ENCODE measurements at places on chromosomes 2 and 18.

DNA sequence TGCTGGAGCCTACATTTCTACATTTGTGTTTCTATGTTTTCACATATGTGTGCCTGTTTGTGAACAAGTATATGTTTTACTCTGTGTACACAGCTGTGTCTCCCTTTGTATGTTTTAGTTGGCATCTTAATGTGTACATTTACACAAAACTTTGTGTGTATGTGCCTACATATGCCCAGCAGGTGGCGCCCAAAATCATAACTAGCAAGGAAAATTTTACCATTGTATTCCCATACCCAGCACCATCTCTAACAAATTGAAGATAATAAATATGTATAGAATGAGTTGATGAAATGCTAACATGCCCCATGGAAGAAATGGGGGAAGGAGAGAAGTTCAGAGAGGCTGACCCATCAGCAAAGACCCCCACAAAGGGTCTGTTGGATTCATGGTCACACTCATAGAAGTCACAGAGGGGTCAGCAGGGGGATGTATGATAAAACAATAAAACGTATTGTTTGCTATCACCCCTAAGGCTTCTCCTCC is 48.1 kb downstream of the PKDCC start:
- DNase-seq = peak; percentile 86

DNA sequence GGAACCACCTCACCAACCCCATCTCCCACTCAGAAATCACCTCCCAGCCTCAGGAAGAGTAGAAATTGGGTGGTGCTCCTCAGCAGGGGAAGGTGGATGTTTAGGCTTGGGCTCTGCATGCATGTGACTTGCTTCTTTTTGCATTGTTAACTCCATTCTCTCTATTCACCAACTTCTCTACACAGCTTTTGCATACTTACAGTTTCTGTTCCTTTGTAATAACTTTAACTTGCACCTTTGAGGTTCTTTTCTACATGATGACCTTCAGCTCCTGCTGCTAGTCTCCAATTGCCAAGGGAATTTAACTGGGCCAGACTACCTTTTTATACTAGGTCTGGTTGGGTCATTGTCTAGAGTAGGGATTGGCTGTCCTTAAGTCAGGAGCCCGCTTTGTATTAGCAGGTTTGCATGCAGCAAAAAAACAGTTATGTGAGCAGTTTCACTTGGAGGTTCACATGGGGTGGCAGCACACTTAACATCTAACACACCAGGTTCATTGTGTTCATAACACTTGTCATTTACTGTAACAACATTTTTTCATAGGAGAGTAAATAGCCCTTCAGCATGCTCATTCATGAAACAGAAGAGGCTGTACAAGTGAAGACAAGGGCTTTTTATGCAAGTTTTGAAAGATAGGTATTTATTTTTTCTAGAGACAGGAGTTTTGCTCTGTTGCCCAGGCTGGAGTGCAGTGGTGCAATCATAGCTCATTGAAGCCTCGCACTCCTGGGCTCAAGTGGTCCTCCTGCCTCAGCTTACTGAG is 12.0 kb downstream of the MRPL35 start:
- DNase-seq = no peak

DNA sequence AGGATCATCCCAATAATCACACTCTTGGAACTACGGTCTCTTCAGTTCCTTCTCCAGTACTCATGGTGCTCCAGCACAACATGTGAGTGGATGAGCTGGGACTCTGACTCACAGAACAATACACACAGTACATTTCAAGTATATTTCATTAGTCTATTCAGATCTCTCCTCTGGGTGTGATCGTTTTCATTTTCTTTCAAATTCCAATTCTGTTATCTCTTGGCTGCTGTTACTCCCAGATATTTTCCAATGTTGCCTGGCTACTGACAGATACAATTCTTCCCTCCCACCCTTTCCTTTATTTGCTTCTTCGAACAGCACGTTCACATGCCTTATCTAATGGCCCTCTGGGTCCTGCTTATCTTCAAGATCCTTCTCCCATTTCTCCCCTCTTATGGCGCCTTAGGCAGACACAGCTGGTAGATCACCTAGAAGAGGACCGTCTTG is 216.0 kb downstream of the ACKR3 start:
- no peak for DNase-seq

GRCh38 chr2:238787501-238787900 is 60.4 kb upstream of the TWIST2 start:
- DNase-seq = no peak

DNA sequence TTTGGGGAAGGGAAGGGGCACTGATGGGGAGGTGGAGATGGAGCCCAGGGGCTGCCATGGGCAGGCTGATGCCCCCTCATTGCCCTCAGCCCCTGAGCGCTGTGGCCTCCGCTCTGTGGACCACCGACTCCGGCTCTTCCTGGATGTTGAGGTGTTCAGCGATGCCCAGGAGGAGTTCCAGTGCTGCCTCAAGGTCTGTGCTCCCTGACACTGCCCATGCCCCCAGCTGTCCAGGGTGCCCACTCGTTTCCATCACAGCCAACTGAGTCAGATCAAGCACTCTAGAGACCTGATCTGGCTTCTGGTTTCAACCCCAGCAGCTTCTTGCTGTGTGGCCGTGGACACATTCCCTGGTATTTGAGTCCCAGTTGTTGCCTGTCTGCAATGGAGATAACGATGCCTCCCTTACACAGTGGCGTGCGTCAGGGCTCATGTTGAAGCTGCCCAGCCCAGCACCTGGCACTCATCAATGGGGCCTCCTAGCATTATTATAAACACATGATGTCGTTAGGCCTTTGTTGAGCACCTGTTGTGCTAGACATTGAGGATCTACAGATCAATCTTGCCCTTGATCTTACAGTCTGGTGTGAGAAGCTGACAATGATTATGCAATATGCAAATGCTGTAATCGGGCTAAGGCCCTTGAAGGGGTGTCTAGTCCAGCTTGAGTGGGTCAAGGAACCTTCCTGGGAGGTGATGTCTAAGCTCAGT is 14.4 kb downstream of the STK11IP start:
- DNase-seq = no peak

GRCh38 chr2:132252191-132252893 is 90.6 kb upstream of the ANKRD30BL start:
- no peak for DNase-seq

DNA sequence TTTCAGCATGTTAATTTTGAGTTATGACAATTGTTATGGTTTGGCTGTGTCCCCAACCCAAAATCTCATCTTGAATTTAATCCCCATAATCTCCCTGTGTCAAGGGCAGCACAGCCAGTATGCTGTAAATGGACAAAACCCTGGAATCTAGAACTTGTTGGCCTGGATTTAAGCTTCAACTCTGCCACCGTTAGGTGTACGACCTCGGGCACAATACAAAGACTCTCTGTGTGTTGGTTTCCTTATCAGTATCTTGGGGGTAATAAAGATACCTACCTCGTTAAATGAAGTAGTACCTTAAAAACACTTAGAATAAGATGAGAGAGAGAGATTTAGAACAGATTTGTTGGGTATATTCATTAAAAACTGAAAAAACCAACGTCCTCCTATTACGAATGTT is 106.5 kb downstream of the CDH19 start:
- no peak for DNase-seq

GRCh38 chr2:103977668-103978067 is 876.2 kb upstream of the POU3F3 start:
- DNase-seq = no peak

DNA sequence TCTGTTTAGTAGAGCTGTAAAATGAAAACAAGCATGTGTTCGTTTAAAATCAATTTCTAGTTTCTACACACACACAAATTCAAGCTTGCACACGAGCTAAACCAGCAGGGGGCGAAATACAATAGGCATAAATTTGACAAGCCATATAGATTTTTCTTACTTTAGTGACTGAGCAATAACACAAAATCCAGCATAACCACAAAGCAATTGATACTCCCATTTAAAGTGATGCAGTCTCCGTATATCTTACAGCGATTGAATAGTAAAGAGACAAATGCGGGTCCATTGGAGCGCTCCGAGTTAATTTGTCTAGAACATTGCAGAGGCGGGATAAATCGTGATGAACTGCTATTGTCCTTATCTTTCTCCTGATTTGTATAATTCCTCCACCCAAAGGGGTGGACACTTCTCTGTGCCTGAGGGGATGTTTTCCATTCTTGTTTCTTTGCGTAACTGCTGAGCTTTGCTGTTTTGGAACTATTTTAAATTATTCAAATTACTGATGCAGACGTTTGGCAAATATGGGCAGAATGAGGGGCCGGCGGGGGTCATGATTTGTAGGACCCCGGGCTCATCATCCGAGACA is 1.2 kb upstream of the AFTPH start:
- DNase-seq = peak; percentile 84

DNA sequence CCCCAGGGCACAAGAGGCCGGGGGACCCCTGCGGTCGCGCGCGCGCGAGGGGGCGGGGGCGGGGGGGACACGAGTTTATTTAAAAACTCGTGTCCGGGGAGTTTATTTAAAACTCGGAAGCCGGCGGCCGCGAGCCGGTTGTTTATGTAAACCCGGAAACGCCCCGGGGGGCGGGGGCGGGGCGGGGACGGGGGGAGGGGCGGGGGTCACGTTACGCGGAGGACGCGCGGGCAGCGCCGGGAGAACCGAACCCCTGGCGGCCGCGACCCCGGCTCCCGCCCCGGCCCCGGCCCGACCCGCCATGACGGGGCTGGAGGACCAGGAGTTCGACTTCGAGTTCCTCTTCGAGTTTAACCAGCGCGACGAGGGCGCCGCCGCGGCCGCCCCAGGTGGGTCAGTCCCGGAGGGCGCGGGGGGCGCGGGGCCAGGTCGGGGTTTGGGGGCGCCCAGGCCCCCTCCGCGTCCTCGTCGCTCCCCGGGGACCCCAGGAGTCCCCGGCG is 4.4 kb downstream of the NFATC1 start:
- DNase-seq = peak; percentile 86

DNA sequence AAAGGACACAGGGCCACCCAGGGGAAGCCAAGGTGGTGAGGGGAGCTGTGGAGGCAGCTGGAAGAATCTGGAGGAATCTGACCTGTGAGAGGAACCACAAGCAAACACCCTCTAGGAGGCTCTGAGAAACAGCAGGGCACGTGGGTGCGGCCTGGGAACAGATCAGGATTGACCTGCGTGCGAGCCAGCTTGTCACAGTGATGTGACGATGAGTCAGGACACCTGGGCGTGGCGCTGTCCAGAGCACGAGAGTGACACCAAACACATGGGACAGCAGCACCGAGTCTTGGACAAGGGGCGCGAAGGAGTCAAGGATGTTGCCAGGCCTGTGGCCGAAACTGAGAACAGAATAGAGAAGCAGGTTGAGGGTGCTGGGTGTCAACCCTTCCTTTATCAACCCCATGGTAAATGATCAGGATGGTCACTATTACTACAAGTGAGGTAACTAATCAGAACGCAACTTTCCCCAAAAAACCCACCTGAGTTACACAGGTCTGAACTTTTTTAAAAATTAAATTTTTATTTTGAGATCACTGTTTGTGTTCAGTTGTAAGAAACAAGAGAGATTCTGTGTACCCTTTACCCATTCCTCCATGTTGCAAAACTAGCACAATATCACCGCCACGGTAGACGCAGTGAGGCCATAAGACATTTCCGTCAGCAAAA is 637 bp upstream of the SFT2D3 start:
- DNase-seq = peak; percentile 47

DNA sequence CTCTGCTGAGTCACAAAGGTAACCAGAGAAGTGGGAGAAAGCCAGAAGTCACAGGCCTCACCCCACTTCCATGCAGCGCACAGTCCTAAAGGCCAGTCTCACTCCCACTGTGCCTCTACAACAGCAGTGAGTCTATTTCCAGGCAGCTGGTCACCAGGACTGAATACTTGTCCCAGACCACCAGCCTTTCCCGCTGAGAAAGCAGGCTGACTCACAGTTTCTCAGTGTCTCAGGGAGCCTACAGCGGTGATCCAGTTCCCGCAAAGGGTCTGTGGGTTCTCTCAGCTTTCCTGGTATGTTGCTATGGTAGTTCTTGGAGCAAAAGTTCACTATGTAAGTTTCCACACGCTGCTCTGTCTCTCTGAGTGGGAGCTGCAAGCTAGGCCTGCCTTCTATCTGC is 622.5 kb downstream of the RNF144A start:
- DNase-seq = no peak

DNA sequence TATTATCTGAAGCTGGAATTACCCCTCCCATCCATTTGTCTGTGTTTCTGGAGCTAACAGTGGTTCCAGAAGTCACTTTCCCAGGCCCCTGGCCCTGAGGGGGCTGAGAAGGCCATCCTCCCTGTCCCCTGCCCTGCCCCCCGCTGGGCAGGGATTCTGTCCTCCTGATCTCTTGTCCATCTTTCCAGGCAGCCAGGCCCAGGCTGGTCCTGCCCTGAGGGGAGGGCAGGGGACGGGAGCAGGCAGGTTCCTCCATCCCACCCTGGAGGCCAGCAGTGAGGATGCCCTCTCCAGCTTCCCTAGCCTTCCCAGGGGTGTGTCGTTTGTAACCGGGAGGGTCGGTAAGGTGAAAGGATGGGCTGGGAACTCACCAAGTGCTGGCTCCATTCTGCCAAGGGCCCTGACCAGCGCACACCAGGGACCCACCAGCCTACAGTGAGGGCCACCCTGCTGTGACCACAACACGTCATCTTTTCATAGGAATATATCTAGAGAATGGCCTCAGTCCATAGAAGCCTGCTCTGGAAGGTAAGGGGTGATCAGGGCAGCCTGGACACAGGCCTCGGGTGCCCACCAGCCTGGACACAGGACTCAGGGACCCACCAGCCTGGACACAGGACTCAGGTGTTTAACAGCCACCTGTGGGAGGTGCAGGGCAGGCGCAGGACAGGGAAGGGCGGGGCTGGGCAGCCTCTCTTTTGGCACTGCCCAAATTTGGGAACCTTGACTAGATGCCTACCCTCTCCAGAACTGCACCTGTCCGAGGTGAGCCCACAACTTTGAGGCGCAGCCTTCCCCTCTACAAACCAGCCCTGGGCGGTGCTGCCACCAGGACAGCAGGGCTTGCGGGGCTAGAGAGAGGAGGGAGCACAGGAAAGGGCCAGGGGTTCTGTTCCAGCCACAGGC is 35.8 kb upstream of the GPC1 start:
- DNase-seq = no peak

- DNase-seq = no peak
These were observed 8.0 kb downstream of the E2F6 start for GRCh38 chr2:11457935-11458334.

DNA sequence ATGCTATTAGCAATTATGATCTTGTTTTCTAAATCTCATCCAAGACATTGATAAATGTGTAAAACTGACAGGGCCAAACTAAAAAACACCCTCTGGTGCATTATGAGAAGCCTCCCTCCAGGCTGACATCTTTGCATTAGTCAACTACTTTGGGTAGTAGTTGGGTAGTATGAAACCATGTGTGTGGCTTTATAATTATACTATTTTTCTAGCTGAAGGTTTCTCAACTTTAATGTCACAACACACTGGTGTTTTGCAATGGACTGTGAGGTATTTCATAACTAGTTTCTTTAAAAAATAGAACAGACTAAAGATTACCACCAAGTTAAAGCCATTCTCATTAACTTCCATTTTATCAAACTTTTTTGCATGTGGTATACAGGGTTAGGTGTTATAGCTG is 73.1 kb upstream of the RBMS1 start:
- DNase-seq = no peak
